ENCODE measurements at places on chromosomes 7 and 10. TPM values are rescaled to one million over a fixed set of nuclear protein-coding genes. Genes with fewer than 3 reads are reported as not detected.

DNA sequence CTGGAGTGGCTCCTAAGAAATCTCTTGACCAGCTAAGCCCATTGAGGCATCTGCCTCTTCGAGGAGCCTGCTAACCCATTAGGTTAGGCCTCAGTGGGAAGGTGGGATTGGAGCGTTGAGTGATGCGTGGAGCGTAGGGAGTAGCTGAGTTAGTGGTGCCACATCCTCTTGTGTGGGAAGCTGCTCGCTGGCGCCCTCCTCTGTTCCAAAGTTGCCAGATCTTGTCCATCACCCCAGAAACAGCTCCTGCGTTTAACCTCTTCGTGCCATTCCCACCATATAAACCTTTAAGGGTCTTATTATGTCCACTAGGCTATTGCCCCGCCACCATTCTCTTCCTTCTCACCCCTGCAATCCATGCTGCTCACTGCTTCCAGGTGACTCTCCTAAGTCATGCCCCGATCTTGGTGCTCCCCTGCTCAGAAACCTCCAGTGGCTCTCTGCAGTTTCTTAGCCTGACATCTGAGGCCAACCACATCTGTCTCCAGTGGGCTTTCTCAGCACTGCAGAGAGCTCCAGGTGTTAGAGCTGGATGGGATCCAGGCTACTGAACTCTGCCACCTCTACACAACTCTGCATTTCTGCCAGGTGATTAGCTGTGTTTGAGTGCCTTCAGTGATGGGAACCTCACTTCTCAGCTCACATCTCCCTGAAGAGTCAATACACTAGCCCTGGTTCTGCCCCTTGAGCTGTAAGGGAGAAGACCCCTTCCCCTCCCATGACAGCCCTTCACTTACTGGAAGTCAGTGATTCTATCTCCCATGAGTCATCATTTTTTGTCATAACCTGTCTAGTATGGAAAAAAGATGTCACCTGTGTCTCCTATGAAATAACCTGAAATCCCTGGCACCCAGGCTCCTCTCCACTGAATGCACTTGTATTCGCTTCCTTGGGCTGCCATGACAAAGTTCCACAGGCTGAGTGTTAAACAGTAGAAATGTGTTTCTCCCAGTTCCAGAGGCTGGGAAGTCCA, 65.0 kb upstream of the FGFR2 start:
- no peak for DNase-seq

- DNase-seq: no peak
Observed at GRCh38 chr10:22002591-22003176, 846 bp downstream of the DNAJC1 start.

Gene MUC12
- 0.85 TPM for total RNA-seq

Gene CYP26A1
- total RNA-seq: not detected

GRCh38 chr7:141455723-141456122, 95.5 kb upstream of the AGK start:
- DNase-seq: peak; percentile 46

GRCh38 chr7:69358163-69358821, 240.0 kb upstream of the AUTS2 start:
- no peak for DNase-seq

Gene IDI2
- total RNA-seq: not detected

GRCh38 chr10:81603106-81603620, 271.8 kb upstream of the NRG3 start:
- DNase-seq: no peak

DNA sequence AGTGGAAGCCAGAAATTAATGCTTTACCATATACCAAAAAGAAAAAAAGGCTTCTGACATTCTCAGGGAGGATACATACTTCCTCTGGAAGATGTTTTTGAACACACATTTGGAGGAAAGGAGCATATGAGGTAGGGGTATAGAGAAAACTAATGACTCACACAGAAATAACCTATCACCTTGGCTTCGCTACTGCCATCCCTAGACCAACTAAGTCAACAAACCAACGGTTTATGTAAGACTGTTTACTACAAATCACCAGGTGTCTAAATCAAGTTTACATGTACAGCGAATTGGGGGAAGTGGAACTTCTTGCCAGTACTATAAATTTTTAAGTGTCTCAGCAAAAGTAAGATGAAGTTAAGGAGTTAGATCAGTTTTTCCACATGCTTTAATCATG, 96.9 kb downstream of the NT5C2 start:
- no peak for DNase-seq

DNA sequence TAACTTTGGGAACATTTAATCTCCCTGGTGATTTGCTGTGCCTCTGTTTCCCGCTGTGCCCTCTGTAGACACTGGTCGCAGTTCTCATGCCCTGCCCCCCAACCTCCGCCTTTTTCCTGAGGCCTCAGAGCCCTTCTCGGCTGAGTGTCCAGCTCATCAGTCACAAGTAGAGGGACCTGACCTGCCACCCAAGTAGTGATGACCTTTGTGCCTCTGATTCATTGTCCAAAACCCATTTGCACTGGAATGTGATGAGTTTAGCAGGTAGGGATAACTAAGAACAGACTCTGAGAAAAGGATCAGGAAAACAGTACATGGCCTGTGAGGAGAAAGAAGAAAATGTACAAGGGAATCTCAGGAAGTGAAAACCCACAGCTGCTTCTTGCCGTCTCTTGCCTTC, 58.8 kb downstream of the LANCL2 start:
- DNase-seq: no peak

- DNase-seq: no peak
Observed at GRCh38 chr10:62554632-62555199, 180.5 kb downstream of the ZNF365 start.

DNA sequence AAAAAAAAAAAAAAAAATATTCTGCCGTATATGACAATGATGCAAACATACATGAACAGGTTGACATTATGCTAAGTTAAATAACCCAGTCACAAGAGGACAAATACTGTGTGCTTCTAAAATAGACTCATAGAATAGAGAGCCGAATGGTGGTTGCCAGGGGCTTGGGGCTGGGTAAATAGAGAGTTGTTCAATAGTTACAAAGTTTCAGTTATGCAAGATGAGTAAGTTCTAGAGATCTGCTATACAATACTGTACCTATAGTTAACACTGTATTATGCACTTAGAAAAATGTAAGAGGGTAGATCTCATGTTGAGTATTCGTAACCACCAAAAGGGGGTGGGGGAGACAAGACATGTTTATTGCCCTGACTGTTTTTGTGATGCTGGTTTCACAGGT, 77.1 kb upstream of the GNAI1 start:
- DNase-seq: no peak

Gene ENKUR
- total RNA-seq: not detected

DNA sequence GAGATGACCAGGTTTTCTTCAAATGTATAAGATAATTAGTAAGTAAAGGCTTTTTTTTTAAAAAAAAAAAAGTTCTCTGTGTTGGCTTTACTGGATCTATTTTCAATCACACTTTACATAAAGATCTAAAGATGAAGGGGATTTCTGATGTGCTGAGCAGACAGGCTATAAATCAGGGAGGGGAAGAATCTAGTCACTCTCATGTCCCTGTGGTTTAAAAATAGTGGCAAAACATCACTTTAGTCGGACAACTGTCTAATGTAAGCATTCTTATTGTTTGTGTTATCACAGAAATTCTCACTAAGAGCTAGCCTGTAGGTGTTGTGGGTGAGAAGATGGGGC, 132.7 kb downstream of the ICA1 start:
- no peak for DNase-seq

DNA sequence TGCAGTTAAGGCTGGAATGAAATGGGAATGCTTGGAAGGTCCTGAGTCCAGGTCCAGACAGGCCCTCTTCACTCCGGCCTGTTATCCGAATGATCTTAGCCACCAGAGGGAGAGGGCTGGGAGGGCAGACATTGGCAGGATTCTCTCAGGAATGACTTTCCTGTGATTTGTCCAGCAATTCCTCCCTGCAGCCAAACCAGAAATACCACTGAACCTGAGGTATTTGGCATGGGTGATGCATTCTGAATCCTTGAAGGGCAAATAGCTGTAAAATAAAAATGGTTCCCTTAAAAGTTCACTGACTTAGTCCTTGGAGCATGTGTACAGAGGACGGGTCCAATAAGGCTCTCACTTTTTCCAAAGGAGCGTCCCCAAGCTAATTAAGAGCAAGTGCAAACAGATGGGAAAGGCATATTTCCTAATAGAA, 77.5 kb upstream of the HABP2 start:
- DNase-seq: peak; percentile 82

Gene C7orf57
- not detected for total RNA-seq

Gene RBM20
- 4.8 TPM for total RNA-seq

DNA sequence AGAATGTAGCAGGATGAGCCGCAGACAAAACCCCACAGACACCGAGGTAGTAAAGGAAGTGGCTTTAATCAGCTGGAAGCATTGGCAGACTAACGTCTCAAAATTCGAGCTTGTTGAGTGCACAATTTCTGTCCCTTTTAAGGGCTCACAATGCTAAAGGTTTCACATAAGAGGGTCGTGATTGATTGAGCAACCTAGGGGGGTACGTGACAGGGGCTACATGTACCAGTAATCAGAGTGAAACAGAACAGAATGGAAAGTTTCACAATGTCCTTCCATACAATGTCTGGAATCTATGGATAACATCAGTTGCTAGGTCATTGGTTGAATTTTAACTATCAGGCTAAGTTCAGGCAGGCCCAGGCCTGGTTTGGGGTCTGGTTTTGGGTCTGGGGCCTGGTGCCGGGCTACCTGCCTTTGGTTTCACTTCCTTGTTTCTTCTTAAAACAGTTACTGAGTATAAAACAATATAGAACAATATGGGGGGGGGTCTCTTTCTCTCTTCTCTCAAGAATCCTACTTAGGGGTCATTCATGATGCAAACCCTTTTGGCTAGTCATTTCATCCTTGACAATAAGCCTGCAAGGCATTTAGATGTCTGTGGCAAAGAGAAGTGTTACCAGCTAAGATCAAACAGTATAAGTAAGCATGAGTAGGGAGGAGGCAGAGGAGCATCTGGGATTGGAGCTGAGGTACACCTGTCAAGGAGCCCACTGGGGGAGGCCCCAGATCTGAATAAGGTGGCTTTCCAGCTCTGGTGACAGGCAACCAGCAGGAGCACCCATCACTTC, 364.1 kb downstream of the TNS3 start:
- DNase-seq: no peak

Gene AS3MT
- 1.4 TPM for total RNA-seq

Gene PIP
- total RNA-seq: not detected

- DNase-seq: no peak
Observed at GRCh38 chr7:115056019-115056418, 134.1 kb downstream of the MDFIC start.

DNA sequence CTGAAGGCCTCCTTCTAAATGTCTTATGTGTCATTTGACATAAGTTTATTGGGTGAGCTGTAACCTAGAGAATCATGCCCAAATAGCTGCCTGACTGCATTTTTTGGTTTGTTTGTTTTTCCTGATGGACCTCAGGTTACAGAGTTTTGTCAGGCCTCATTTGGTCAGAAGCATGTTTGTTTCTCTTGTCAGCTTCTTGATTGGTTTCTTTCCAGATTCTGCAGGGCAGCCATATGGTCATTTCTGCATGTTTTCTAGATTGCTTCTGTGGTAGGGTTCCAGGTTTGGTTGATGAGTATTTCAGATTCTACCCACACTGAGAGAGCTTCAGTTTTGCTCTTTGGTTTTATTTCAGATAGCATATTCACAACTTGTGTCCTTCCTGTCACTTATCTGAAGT, 28.0 kb downstream of the GLCCI1 start:
- no peak for DNase-seq

DNA sequence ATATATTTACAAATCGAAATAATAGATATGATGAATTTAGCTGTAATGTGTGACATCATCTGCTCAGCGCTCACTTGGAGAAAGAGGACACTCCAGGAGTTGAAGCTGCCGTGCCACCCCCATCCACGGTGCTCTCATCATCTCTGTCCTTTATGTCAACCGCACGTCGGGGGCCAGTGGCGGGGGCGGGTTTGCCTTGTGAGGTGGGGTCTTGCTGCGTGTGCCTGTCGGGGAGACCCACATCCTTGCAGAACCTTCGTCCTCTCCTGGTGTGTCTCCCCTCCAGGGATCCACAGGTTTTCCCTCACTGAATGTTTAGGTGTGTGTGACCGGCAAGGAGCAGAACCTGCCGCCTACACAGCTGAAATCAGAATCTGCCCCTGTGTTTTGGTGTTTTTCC, 71.6 kb downstream of the INPP5A start:
- DNase-seq: peak; percentile 62

- DNase-seq: no peak
Observed at GRCh38 chr10:75688506-75689300, 257.3 kb downstream of the LRMDA start.

Gene SGMS1
- 128 TPM for total RNA-seq

DNA sequence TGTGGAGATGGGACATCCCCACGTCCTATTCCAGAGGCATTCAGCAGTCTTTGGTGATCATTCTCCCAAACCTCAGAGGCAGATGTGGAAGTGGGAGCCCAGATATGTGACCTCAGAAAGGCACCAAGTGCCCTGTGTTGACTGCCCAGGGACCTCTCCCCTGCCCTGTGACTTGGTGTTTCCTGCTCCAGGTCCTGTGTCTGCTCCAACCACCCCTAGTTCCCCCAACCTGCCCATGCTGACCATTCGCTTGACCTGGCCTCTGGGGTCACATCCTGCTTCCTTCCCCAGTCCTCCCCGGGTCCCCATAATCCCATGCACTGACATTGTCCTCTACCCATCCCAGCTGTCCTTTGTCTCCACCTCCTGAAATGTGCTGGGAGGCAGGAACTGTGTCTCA, 7.6 kb downstream of the CYP26A1 start:
- DNase-seq: peak; percentile 33

GRCh38 chr7:157995815-157996214, 591.8 kb downstream of the PTPRN2 start:
- no peak for DNase-seq

GRCh38 chr10:3676564-3676963, 108.4 kb downstream of the KLF6 start:
- DNase-seq: no peak

DNA sequence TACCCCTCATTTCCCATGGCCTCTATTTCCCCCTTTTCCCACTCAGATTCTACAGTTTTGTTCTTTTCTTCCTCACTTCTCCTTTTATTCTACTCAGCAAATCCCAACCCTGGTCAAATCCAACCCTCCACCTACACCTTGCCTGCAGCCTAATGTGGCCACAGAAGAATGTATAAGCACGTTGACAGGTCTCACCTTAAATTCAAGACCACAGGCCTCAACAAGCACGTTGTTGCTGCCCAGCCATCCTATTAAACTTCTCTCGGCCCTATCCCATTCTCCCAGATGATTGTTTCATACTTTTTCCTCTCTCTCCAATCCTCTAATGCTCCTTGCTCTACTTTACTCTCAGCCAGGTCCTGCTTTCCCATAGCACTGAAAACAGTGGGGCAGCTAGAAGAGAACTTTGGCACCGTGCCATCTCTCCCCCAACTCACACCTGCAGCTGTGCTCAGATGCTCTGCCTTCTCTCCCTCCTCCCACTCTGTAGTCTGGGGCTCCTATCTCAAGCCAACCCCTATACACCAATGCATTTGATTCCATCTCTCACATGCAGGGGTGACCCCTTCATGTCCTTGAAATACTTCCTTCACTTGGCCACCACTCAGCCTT, 6.8 kb upstream of the EIF3A start:
- DNase-seq: peak; percentile 41

GRCh38 chr7:116145245-116145852, 65.0 kb upstream of the TES start:
- DNase-seq: no peak

GRCh38 chr7:82600531-82600930, 157.0 kb upstream of the CACNA2D1 start:
- DNase-seq: no peak

Measured in ascending aorta (tissue), 2 donors.